ENCODE measurements at places on chromosomes 2 and 18. TPM values are rescaled to one million over a fixed set of nuclear protein-coding genes. Genes with fewer than 3 reads are reported as not detected.

The C2orf66 gene
- polyA plus RNA-seq: 0.43 TPM

DNA sequence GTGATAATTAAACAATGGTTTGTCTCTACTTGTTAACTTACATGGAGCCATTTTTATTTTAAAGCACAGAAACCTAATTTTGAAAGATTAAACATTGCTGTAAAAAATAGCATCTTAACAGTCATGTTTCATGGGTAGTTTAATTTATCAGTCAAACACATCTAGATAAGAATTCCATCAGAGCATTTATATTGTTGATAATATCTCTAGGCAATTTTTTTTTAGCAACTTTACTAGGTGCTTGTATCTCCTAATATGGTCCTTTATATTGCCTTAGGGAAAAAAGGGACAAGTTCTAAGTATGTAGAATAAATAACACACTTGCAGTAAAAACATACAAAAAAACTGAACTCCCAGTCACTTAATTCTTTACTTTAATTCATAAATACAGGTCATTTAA is 863 bp downstream of the CSRNP3 start:
- no peak for DNase-seq

DNA sequence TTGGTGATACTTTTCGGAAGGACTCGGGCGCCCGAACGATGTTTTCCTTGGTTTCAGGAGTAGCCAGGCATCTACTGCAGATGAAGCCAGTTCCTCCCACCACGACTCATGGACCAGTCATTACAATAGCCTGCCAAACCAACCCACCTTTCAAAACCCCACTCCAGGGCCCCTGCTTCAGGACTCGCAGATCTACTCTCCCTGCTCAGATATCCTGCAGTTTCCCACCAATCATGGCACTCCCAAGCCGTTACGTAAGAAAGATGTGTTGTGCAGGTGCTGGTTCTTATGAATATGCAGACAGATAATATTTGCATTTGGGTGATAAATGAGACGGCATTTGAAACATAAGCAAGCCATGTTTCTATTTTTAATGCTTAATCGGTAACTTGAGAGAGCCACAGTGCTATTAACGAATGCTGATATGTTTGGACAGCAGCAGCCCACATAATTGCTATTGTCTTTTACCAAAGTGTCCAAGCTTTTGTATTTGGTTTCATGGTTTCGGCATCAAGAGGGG is 3.5 kb upstream of the CYS1 start:
- DNase-seq: no peak

The LPIN1 gene
- polyA plus RNA-seq: 14.0 TPM

DNA sequence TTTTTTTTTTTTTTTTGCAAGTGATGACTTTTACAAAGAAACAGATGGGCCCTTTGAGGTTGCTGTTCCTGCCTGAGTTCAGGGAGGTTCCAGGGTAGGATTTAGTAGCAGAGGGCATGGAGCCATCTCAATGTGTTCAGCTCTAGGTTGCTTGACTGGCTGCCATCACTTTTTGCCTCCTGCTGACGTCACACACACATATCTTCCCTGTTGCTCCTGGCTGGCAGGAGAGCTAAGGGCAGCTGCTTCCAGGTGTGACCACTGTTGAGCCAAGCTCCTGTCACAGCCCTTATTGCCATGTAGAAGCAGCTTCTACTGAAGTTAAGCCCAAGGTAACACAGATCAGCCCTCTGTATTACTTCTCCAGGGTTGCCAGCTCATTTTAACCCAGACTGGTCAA is 394.2 kb upstream of the SPRED2 start:
- DNase-seq: no peak

DNA sequence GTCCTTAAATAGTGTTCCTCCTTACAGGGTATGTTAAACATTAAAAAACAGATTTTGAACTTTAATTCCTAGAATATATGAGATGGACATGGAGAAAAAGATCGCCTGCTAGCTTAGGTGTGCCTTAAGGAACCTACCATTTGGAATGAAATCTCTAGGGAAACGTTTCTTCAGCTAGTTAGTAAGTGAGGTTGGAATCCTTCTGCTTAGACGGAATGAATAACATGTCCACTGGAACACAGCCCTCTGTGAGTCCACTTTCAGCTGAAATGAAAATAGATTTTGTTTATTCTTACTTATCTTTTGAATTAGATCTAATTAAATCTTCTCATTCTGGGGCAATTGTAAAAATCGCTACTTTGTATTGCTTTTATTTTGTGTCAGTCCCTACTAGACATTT is 28.4 kb downstream of the NAB1 start:
- DNase-seq: no peak

All from muscle of arm (tissue), 14 donors.